Activated T-cell treated with anti-CD3 and anti-CD28 coated beads for 48 hours (primary cell): ENCODE measurements at places on chromosomes 11 and 22.

DNA sequence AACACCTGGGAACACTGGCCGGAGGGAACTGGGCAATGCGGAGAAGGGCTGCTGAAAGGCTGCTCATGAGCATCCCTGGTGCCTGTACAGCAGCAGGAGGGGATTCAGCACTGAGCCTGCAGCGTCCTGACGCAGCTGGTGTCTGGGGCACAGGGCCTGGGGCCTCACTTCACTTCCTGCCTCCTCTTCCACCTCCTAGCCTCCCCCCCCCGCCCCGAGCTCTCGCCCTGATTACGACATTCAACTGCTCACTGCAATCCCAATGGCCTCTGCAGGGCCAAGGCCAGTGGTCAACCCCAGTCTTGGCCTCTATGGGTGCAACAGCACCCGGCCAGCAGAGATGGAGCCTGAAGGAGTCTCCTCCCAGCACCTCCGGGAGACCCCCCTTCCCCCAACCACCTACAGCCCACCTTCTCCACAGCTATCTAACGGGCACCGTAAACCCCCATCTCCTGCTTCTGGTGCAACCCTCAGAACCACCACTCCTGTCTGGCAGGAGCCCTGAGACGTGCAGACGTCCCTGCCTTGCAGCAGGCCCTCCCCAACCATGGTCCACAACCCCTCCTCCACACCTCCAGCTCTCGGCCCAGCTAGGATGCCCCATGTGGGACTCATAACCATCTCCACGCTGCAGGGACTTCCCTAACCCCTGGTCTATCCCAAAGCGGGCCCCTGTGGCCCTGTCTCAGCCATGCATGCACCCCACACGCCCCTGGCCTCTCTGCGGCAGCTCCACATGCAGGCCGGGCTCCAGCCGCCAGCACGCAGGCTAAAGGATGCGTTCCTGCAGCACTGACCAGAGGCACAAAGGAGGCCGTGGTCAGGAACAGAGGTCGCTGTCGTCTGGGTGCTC is 38.2 kb downstream of the BRD1 start:
- DNase-seq, result peak; percentile 23

- no peak for DNase-seq
These were observed 14.9 kb downstream of the PACS1 start for GRCh38 chr11:66084821-66085475.

- DNase-seq, result no peak
These were observed 3.8 kb downstream of the FOLR1 start for GRCh38 chr11:72195518-72196270.

DNA sequence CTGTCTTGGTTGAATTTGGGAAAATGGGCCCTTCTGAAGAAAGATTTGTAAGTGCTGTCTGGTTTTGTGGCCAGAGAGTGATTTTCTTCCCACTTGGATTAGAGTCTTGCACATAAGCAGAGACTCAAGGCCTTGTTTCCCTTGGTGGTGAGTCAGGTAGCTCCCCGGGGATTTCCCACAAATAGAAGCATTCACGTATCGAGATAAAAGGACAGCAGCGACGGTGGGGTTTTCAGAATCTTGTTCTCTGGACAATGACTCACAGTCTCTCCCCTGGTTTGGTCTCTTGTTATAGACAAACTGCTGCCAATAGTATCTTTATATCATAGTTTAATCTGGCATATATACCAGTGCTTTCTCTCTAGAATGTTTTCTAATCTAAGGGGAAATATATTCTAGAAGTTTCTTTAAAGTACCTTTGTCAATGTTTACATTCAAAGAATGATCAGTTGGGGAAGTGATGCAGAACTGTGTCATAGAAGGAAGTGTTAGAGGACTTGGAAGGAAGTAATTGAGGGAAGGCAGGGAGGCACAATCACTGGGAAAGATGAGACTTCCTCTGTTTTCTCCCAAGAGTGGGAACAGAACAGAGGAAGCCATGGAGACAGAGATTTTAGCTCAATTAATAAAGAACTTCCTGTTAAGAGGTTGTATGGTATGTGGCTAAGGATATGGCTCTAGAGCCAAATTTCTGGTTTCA is 18.1 kb downstream of the POLA2 start:
- DNase-seq, result peak; percentile 41

DNA sequence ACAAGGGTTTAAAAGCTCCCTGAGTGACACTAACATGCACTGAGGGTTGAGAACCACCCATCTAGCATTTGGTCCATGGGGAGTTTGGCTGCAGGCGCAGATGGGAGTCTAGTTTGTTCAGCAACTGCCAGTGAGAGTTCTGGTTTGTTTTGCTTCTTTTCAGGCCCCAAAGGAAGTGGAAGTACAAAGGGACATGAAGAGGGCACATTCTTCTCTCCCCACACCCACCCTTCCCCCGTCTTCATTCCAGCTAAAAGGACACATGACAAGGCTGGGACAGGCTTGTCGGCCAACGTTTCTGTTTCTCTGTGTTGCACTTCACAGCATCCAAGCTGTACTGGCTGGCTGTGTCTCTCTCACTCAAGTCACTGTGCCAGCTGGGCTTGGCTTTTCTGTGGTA is 8.2 kb upstream of the ENDOD1 start:
- no peak for DNase-seq

GRCh38 chr11:86497310-86497709 is 122.6 kb downstream of the CCDC81 start:
- no peak for DNase-seq

DNA sequence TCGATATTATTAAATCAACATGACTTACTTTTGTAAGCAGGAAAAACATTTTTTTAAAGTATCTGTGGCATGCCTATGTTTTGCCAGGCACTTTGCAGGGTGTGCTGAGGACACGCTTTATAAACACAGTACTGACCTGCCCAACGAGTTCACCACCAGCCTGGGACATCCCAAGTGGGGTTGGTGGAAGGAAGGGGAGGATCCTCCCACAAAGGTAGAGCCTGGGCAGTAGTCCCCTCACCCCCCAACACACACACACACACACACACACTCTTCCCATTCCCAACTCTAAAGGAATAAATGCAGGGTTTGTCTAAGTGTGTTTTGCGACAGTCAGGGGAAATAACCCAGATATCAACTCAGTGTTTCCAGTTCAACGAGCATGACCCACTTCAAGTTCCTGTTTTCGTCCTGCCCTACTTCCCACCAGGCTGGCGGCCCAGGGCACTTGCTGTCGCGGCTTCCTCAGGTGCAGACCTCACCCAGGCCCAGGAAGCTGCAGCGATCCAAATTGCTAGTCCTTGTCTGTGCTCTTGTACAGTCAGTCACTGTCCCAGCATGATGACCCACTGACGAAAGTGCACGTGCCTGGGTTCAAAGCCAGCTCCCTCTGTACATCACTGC is 3.1 kb downstream of the CERK start:
- DNase-seq, result no peak

DNA sequence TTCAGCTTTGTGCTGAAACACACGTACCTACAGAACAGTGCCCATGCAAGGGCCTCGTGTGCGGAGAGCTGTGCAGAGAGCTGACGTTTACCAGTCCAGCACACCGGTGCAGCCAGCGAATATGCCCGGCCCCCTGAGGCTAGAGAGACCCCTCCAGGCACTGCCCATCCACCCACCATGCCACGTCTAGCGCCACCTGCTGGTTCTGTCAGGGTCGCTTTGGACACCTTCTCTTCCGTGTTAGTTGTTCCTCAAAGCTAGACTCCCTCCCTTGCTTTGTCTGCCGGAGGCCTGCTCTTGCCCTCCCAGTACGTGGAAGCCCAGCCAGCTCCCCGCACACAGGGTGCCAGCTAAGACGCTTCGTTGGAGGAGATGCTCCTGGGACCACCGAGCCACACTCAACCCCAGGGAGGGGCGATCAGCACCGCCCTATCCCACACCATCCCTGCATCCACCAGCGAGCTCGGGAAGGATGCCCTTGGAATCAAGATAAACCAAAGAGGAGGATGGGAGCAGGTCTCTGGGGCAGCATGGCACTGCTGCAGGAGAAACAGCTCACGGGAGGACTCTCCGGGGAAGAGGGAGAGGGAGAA is 43.4 kb downstream of the CPT1A start:
- DNase-seq, result peak; percentile 23
